ENCODE measurements at places on chromosomes 13 and 19.

- DNase-seq = no peak
Measured at GRCh38 chr19:32812036-32812435, 57.5 kb downstream of the SLC7A9 start.

DNA sequence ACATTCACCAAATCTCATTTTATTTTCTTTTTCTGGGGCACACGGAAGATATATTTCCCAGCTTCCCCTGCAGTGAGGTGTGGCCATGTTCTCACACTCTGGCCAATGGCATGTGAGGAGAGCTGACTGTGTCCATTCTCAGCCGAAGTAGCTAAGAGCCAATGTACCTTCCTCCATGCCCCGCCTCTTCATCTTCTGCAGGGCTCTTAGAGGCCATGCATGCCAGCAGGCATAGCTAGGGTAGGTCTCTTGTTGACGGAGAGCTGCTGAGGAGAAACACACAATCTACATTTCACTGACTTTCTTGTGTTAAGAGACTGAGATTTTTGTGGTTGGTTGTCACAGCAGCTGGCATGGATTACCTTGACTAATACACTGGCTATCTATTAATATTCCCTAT is 9.8 kb upstream of the MICU2 start:
- DNase-seq = no peak

DNA sequence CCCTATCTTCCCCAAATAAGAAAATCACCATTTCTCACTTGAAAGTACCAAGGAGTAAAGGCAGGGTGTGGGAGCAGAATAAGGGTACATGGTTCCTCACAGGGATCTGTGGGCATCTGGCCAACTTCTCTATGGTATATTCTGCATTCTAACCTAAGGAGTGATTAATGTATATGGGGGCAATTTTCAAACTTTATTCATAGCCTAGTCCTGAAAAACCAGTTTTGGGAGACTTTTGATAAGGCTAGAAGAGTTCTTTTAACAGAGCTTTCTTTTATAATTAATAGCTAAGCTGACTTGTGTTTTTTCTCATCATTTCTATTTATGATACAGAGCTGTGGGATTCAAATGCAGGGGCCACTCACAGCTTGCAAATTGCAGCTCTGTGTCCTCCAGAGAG is 852 bp downstream of the SCEL start:
- DNase-seq = no peak

DNA sequence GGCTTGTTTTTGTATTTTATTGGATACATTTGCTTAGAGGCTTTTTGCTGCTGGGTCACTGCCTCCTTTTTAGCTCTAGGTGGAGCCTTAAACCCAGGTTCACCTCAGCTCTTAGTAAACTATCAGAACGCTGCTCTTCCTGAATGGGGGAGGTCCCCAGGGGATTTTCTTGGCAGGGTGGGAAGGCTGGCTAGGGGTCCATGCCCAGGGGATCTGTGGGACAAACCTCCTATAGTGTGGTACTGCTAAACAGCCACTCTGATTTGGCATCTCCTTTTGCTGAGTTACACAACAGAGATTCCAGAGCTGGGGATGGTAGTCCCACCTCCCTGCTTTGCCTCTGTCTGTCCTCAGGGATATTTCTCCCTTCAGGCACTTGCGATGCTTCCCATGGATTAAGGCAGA is 204.9 kb downstream of the ZIC5 start:
- DNase-seq = no peak

DNA sequence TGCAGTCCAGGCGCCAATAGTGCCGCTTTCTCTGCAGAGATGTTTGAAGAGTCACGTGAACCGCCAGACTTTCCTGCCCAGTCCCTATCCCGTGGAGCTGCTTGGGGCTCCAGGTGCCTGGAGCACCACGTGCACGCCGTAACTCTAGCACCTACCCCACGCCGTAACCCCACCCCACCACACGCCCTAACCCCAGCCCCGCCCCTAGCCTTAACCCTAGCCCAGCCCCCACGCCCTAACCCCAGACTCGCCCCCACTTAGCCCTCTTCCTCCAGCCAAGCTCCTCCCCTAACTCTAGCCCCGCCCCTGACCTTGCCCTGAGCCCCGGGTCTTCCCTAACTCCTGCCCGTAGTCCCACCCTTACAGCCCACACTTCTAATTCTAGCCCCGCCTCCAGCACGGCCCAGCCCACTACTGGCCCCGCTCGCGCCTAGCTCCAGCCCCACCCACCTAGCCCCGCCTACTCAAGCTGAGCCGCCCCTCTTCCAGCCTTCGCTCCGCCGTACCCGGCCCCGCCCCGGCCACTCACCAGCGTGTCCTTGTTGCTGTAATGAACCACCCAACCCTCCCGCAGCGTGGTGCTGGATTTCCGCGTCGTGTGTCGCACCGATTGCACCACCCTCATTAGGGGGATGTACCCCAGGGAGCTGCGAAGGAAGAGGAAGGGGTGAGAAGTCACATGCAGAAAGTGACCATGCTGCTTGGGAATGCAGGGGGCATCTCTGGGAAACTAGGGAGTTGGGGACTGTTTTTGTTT is 19.5 kb downstream of the PRKD2 start:
- no peak for DNase-seq

- no peak for DNase-seq
Measured at GRCh38 chr13:47190696-47191305, 293.9 kb upstream of the HTR2A start.
